Stimulated activated CD8-positive, alpha-beta memory T cell treated with anti-CD3 and anti-CD28 coated beads, Interleukin-4, amount 100 ng/mL, for 1 hour (primary cell): ENCODE measurements at places on chromosomes 4 and X.

DNA sequence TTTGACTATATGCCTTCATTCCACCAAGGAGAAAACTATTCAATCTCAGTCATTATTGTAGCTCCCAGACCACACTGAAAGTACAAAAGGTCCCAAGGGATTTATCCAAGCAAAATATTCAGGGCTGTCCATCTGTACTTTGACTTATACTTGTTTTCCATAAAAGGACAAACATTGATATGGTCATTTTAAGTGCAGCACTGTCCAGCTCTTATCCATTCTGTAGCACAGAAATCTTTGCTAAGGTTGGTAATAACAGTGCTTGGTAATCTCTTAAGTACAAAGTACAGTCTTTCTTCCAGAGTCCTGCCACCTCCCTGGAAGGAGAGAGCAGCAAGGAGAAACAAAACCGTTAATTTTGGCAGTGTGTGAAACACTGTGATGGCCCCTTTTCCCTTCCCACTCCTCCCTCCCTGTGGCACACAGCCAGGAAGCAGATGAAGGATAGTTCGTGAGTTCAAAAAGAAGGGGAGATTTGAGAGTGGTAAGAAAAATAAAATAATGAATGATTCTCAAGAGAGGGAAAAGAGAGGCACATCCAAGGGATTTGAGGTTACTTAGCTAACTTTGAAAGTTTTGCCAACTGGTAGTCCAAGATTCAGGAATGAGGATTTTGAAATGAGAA, 6.8 kb upstream of the CXCL2 start:
- no peak for DNase-seq

GRCh38 chr4:179671609-179672008, 2229.4 kb upstream of the AGA start:
- no peak for DNase-seq

GRCh38 chr4:141730805-141731204, 94.4 kb downstream of the IL15 start:
- DNase-seq = no peak

GRCh38 chr4:140103676-140104075, 50.3 kb downstream of the MAML3 start:
- no peak for DNase-seq

DNA sequence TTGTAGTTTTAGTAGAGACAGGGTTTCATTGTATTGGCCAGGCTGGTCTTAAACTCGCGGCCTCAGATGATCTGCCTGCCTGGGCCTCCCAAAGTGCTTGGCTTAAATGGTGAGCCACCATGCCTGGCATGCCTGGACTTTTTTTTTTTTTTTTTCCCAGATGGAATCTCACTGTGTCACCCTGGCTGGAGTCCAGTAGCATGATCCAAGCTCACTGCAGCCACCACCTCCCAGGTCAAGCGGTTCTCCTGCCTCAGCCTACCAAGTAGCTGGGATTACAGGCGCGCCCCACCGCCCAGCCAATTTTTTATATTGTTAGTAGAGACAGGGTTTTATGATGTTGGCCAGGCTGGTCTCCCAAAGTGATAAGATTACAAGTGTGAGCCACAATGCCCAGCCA, 8.4 kb downstream of the UBE2K start:
- DNase-seq = no peak

DNA sequence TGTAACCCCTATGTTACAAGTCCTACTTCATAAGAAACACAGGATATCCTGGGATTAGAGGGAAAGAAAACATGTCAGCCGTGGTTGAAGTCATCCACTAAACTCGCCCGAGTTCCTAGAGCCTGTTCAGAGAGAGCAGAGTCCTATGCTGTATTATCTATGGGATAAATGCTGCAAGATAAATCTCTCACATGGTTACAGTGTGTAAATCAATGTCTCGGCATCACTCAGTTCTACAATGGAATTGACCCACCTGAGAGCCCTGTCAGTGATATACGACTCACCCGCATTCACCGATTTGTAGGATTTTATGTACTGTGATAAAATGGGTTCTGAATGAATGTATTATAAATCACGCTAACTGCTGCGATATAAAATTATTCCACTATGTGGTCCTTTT, 127.8 kb upstream of the ANXA3 start:
- no peak for DNase-seq

DNA sequence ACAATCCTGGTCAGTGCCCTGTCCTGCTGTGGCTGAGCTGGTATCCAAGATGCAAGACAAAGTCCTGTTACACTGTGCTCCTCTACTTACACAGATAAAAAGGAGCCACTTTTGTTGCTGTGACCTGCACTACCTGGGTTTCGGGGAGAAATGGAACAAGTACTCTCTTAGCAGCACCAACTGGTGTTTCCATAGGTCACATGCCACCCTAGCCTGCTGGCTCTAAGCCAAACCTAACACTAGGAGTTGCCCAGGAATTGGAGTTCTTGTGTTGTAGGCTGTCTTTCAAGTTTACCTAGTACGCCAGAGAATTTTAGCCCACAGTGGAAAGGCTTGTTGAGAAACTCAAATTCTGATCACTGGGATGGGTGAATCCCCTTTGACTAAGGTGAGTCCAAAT, 727.4 kb downstream of the FAM133A start:
- DNase-seq = no peak

- no peak for DNase-seq
Measured at GRCh38 chrX:13258052-13258444, 61.8 kb downstream of the ATXN3L start.

- no peak for DNase-seq
Measured at GRCh38 chrX:68438575-68438974, 5.3 kb upstream of the OPHN1 start.

DNA sequence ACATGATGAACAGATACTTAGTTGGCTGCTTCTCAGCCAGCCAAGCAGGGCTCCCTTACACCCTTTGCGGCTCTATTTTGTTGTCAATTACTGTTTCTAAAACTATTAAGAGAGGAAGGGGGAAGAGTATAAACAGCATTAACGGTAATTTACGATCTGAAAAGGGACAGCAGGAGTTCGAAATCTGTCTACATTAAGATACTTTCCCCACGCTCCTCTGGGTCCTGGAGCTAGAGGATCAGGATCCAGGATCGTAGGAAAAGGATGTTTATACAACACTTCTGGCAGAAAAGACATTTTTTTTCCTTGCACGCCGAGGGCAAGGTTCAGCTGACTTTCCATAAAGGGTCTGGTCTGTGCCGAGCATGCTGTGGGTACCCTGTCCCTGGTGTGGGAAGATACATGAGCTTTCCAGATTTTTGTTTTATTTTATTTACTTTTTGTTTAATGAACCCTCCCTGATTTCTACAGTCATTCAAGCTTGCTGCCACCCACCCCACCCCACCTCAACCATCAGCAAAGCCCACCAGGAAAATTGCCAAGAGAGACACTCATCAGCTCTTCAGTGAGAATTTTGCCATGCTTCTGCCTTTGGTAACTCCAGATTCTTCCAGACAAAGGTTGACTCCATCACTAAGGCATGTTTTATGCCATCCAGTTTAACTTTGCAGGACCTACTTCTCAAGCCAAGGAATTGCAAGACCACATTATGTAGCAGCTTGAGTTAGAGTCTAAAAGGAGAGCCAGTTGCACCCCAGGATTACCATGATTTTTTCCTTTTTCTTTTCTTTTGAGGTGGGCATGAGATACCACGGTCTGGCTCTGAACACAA, 188.1 kb downstream of the QDPR start:
- DNase-seq = no peak

DNA sequence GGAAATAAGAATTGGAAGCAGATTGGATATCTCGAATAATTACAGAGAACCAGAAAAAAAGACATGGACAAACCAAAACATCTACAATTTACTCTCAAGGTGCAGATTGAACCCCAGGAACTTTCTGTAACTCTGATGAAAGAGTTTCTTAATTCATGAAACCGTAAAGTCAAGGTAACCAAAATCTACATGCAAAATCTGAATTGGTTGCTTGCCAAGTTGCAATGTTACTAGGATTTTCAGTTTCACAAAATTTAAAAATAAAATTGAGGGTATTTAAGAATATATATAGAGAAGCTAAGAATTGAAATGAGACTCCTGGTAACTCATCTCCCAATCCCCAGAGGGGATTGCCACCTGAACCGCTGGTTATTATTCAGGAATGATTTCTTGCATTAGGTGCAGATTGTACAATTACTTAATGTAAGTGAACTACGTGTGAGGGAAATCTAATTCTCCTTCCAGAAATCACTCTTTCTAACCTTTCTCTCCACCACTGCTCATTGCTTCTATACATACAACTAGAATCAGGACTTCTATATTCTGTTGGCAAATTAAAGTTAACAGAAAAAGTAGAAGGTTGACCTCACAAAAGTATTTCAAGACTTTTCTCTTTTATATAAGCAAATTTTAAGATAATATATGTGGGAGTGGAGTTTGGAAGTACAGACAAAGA, 221.5 kb upstream of the NDST4 start:
- no peak for DNase-seq

DNA sequence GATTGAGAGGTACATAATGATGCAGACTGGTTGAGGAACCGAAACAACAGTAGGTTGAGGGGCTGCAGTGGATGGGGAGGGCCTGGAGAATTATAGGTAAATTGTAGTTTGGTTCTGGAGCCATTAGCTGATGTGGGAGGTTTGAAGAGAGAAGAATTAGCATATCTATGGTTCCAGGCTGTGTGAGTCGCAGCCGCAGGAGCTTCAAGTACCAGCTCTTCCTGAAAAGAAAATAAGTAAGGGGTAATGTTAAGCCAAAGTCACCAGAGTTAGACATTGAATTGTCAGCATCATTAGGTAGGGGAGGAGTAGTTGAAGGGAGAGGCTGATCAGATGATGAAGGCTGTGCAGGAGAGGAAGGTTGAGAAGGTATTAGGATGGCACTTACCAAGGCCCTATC, 29.5 kb downstream of the PF4 start:
- DNase-seq = no peak

DNA sequence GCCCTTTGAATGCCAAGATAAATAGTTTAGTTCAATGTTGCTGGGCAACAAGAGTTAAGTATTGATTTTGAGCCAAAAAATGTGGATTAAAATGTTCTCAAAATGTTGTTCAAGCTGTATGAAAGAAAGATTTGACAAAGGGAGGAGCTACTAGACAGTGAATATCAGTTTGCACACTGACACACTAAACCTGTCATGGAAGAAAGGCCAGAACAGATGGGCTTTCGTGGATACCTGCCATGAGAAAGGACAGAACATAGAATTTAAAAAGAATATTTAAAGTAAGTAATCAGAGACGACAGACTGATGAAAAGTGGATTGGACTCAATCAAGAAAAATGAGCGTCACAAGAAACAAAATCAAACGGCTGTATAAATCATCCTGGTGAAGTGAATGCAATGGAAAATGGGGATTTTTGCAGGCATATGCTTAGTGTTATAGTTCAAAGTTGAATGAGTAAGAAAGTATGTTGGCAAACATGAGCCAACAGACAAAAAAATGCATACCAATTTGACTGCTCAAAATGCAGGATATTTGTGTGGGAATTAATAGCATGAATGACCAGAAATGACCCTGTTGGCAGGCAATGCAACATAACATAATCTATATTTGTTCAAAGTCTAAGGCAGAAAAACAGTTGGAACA, 7.4 kb downstream of the PCDH18 start:
- DNase-seq = no peak

- no peak for DNase-seq
Measured at GRCh38 chr4:90118527-90119195, 8.5 kb upstream of the CCSER1 start.

GRCh38 chrX:153052534-153052933, 3.7 kb upstream of the PNMA3 start:
- DNase-seq = no peak

DNA sequence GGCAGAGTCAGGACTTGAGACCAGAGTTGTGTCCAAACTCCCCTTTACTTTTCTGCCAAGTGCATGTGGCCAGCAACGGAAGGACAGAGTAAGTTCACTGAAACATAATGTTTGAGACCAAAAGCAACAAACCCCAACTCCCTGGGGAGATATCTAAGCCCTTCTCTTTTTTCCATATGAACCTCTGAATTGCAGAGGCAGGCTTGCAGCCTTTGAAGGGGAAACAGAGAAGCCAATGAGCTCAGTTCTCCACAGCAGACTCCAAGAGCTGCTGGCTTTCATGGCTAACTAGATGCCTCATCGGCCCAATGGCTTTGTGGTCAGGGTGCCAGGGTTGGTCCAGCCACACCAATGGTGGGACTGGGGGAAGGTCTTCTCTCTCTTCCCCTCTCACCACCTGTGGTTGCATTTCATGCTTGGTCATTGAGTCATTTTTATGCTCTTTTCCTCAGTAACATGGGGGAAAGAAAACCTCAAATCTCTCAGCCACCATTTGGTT, 34.0 kb downstream of the STARD8 start:
- DNase-seq = no peak

DNA sequence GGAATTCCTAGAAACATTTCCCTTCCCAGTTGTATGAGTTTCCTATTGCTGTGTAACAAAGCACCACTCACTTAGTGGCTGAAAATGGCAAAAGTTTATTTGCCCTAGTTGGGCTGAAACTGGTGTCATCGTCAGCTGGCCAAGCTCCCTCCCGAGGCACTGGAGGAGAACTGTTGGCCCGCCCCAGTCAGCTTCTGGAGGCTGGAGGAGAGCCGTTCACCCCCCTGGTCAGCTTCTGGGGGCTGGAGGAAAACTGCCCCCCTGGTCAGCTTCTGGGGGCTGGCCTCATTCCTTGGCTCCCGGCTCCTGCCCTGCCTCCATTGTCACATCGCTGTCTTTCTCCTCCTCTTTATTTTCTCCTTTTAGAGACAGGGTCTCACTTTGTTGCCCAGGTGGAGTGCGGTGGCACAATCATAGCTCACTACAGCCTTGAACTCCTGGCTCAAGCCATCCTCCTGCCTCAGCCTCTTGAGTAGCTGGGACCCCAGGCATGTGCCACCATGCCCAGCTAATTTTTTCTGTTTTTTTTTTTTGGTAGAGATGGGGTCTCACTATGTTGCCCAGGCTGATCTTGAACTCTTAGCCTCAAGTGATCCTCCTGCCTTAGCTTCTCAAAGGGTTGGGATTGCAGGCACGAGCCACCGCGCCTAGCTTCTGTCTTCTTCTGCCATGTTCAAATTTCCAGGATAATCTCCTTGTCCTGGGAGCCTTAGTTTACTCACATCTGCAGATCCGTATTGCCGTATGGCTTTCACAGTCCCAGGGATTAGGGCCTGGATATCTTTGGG, 3.2 kb downstream of the RGS12 start:
- DNase-seq = no peak

- no peak for DNase-seq
Measured at GRCh38 chr4:98527534-98528269, 130.7 kb downstream of the TSPAN5 start.

DNA sequence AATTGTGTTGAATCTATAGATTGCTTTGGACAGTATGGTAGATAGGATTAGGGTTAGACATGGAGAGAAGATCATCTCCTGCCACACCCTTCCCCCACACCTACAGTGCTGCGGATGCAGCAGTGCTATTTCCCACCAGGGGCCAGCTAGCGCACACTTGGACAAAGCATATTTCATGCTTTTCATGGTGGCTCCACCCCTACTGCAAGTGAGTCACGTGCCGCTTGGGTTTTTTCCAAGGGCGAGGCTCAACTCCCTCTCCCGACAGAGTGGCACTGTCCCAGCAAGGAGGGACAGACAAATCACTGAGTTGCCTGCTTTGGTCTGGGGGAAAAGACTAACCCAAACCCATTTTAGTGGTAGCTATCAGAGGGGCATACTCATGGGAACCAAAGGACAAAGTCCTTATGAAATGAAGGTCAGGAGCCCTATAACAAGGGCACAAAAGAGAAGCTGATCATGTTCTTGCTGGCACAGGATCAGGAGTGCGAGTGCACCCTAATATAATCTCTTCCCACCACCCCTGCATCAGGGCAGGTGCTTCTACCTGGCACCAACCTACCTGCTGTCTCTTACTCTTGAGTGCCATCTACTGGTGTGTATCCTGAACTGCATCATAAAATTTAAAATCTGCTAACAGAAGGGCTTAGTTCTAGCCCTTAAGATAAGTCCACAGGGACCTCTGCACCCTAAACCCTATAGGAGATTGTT, 55.1 kb upstream of the PGAM4 start:
- no peak for DNase-seq
